Adipocyte (in vitro differentiated cells): ENCODE measurements at places on chromosomes 3 and 15.

DNA sequence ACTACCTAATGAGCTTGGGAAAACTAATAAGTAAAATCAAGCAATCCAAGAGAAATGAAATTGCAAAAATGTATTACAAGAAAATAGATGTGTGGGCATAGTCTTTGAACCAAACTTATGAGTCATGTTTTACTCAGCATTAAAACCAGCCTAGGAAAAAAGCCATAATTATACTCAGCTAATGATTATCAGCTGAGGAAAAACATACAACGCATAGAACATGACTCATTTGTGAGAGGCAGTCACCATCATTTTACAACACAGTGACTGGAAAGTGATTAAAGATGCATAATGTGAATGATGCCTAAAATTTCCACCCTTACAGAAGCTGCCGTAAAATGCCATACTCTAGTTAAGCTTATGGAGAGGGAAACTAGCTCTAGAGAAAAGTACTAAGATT, 238.0 kb upstream of the EOMES start:
- DNase-seq, result no peak

DNA sequence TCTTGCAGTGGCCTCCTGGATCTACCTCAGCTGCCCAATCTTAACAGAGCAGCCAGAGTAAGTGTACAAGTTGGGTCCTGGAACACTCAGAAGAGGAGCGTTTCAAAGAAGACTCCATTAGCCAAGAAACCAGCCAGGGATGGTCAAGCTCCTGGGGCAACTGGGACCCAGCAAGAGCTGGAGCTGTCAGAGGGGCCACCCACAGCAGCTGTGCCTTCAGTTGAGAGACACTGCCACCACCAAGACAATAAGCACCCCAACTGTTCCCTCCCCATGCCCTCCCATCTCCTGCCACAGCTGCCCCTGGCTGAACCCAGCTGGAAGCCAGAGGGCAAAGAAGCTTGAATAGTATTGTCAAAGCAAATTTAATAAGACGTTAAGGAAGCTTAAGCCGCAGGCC, 110.6 kb upstream of the TLE3 start:
- no peak for DNase-seq

- DNase-seq, result no peak
These were observed 654.4 kb upstream of the ADAMTS9 start for GRCh38 chr3:65342084-65342683.

GRCh38 chr3:121736112-121736511, 13.4 kb downstream of the GOLGB1 start:
- DNase-seq, result no peak

DNA sequence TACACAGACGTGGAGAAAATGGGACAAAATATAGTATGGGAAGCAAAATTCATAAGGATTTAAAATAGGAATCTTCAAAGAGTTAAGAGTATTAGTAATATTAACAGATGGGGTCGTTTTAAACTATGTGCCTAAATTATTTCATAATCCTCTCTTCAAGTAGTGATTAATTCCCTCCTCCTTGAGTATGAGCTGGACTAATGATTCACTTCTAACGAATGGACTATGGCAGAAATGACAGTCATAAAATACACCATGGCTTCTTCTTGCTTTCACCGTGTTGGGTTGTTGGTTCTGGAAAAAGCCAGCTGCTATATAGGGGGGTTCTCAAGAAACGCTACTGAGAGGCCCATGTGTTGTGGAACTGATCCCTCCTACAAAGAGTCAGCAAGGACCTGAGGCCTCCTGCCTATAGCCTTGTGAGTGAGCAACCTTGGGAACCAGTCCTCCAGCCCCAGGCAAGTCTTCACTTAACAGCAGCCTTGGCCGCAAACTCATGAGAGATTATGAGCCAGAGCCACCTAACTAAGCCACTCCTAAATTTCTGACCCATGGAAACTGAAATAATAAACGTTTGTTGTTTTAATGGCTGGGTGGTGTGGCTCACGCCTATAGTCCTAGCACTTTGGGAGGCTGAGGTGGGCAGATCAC, 64.8 kb upstream of the ABHD2 start:
- DNase-seq, result no peak
